Stromal cell of bone marrow (primary cell): ENCODE measurements at places on chromosomes 2 and 18.
A peak's percentile ranks its signal among the peaks of the same experiment; 100 is the strongest.

DNA sequence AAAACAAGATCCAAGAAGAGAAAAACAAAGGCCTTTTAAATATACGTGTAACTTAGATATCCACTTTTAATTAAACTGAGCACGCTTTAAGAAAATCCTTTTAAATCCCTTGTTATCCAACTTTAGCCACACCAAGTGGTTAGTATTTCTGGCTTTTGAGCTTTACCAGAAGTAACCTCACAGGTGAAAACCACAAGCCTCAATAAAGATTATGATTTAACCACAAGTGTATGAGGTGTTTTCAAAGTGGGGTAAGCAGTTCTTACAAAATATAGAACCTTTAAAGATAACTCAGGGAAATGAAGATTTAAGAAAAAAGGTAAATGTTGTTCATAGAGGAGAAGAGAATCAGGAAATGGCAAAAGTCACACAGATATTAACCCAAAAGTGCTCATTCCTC, 58.4 kb upstream of the CDCA7 start:
- no peak for DNase-seq

GRCh38 chr2:198782734-198783133, 675.0 kb downstream of the SATB2 start:
- no peak for DNase-seq

GRCh38 chr18:57095884-57096283, 51.0 kb upstream of the BOD1L2 start:
- no peak for DNase-seq

GRCh38 chr2:76169276-76170008, 458.7 kb upstream of the GCFC2 start:
- DNase-seq, result no peak

DNA sequence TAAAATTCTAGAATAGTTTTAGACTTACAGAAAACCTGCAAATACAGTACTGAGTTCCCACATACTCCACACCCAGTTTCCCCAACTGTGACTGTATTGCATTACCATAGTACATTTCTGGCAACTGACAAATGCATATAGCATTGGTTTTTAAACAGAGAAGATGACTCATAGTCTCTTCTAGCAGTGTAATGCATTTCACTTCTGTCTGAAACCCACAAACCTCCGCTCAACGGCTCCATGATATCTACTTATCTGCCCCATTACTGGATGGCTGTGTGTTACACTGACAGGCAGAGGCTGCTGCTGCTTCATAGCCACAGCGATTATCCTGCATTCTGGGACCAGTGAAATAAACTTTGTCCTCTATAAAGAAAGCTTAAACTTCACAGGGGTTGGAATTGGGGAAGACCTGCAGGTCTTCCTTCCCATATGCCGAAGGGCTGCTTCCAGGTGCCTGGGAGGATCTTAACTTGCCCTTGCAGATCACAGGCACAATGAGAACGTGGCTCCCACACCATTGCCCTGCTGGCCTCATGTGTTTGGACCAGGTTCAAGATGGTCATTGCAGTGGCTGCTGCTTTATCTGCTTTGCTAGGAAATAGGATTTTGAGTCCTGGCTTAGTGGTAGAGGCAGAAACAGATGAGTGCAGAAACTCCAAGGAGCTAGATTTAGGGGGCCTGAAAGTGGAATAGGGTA, 742.6 kb upstream of the HS6ST1 start:
- DNase-seq, result peak; percentile 16

GRCh38 chr2:88351249-88351601, 101.3 kb downstream of the FOXI3 start:
- no peak for DNase-seq

DNA sequence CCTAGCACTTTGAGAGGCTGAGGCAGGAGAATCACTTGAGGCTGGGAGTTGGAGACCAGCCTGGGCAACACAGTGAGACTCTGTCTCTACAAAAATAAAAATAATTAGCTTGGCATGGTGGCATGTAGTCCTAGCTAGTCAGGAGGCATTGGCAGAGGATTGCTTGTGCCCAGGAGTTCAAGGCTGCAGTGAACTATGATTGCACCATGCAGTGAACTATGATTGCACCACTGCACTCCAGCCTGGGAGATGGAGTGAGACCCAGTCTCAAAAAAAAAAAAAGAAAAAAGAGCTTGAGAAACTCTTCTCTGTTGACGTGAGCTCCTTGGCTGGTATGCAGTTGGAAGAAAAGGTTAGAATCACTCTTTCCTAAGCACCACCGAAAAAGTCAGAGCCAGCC, 125.1 kb upstream of the TNP1 start:
- no peak for DNase-seq

GRCh38 chr18:44682871-44683221, 2.2 kb downstream of the SETBP1 start:
- DNase-seq, result no peak

DNA sequence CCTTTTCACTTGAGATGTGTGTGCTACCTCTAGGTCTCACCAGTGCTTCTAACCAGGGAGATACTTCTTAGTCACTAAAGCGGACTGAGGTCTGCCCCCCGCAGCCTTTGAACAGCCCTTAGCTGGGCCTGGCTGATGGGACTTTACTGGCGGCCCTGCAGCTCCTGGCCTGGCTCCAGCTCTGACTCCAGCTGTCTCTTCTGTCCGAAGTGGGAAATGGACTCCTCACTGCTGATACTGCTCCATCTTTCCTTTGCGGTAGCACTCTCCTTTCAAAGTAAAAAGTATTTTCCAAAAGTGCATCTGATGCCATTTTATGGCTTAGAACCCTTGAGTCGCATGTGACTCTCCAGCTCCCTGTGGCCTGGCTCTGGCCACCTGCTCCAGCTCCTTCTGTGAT, 64.5 kb downstream of the ATP9B start:
- no peak for DNase-seq

GRCh38 chr18:54740136-54740846, 88.0 kb upstream of the RAB27B start:
- no peak for DNase-seq

- DNase-seq, result no peak
Measured at GRCh38 chr2:176018708-176019107, 16.6 kb upstream of the LNPK start.

GRCh38 chr2:65232636-65233035, 5.0 kb downstream of the ACTR2 start:
- DNase-seq, result peak; percentile 53

GRCh38 chr2:215612786-215613185, 176.9 kb upstream of the FN1 start:
- no peak for DNase-seq

- no peak for DNase-seq
Measured at GRCh38 chr2:241848761-241849615, 9.7 kb downstream of the PDCD1 start.

DNA sequence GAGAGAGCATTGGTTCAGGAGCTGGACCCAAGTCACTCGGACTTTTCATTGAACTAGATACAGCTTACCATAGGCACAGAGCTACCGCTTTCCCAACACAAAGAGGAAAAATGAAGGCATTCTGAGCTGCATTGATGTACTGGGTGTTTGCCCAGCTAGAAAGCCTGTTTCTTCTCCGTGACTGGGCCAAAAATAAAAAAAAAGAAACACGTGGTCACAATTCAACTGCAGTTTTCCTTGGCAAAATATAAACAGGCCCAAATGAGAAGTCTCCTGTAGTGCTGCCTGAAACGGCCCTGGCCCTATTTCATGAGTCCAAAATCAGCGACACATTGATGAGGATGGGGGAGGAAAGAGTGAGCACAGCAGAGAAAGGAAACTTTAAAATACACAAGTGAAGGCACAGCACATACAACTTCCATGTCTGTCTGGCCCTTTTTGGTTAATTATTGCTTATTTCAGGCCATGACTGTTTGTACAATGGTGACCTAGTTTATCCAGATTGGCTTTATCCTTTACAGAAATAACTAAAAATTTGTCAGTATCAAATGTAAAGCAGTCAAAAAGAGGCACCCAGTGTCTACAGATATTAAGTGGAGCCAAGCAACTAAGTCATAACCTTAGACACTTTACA, 179.7 kb downstream of the ICOS start:
- DNase-seq, result no peak

GRCh38 chr2:40719414-40719813, 267.5 kb upstream of the SLC8A1 start:
- no peak for DNase-seq

GRCh38 chr2:85989288-85989865, 100.6 kb upstream of the ST3GAL5 start:
- no peak for DNase-seq

GRCh38 chr2:129805899-129806298, 173.6 kb upstream of the RAB6C start:
- DNase-seq, result no peak
